NCI-H2029 treated with DMSO at 0.1 percent for 48 hours (cell line): ENCODE measurements at places on chromosomes 2 and 18.

- no peak for DNase-seq
Observed at GRCh38 chr2:179331061-179331460, 66.4 kb upstream of the SESTD1 start.

GRCh38 chr2:222052934-222053367 lies 245.8 kb downstream of the PAX3 start:
- no peak for DNase-seq

- DNase-seq: no peak
Observed at GRCh38 chr2:222248818-222249217, 50.0 kb downstream of the PAX3 start.

DNA sequence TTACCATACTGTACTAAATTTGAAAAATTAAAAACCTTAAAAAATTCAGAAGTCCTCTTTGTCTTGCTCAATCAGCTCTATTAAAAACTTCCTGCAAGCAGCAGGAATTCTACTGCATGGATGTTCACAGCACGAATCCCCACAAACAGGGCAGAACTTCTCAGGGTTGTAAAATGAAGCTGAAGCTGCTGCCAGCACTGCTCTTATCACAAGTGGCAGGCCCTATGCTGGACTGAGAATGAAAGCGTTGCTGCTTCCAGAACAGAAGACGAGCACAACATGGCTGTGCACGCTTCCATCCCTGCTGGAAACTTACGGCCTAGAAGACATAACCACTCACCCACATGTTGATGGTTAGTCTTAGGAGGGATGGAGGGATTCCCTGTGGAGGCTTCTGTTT lies 134.0 kb downstream of the RAB3GAP1 start:
- DNase-seq: no peak

GRCh38 chr18:58116818-58117217 lies 72.8 kb downstream of the NEDD4L start:
- no peak for DNase-seq

DNA sequence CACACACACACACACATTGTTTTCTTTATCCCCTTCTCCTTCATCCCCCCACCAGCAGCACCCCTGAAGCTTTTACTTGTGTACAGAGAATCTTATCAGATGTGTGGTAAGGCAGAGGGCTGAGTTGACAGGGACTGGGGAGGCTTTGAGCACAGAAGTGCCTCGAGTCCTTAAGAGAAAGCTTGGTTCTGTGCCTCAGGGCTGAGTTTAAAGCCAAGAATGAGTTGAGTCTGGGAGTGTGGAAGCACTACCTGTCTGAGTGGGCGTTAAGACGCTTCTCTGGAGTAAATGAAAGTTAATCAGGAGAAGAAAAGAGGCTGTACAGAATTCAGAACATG lies 2.7 kb downstream of the ID2 start:
- DNase-seq: peak; percentile 53

- DNase-seq: no peak
Observed at GRCh38 chr2:182895798-182896197, 29.4 kb upstream of the FRZB start.

DNA sequence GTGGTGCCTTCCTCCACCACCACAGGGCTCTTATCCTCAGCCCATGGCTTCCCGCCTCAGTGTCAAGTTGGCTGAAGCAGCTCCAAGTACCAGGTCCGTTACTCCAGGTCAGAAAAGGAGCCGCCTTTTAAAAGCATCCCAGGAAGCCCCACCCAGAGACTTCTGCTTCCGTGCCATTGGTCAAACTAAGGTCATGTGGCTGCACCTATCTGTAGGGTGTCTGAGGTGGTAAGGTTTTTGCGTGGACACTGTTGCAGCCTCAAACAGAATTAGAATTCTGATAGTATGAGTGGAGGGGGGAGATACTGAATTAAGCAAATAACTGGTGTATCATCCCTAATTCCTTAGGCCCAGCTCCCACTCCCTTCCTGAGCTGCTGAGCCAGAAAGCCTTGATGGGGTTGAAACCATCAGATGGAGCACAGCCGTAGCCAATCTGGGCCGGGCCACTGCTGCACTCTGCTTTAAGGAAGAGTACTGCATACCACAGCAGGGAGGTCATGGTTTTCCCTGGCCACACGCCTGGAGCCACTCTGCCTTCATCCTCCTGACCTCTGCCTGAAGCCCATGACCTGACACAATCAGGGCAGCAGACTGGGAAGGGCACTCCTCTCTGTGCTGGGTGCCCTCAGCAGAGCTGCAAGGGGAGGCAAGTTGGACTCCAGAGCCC lies 8.4 kb downstream of the TMEM247 start:
- no peak for DNase-seq

GRCh38 chr18:40222776-40223175 lies 1732.3 kb upstream of the PIK3C3 start:
- no peak for DNase-seq

GRCh38 chr2:81148323-81148722 lies 843.8 kb upstream of the LRRTM1 start:
- DNase-seq: no peak

GRCh38 chr2:126749537-126749936 lies 93.6 kb downstream of the GYPC start:
- DNase-seq: no peak

DNA sequence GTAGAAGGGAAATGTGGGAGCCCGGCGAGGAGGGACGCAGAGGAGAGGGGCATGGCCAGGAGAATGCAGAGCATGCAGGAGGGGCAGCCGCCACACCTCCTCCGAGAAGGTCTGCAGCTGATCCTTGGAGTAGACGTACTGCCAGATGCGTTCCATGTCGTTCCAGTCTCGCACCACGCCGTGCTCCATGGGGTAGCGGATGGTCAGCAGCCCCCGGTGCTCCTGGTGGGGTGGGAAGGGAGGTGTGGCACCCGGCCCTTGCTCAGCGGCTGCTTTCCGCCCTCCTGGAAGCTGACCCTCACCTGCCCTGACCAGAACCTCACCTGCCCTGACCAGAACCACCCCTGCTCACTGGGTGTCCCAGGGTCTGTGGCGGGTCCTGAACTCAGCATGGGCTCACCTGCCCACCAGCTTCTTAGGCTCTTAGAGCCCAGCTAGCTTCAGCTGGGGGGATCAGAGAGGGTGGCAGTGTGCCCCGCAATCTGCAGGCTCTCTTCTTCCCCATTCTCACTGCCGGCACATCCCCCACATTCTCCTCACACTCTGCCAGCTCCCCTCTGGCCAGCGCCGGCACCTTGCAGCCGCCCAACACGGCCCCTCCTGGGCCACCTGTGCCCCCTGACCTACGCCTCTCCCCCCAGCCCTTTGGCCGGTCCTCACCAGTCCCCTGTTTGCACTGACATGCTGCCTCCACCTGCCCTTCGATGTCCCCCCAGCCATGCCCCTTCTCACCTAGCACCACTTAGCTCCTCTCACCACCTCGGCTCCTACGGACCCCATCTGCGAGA lies 4.4 kb downstream of the ACTR1B start:
- DNase-seq: no peak

DNA sequence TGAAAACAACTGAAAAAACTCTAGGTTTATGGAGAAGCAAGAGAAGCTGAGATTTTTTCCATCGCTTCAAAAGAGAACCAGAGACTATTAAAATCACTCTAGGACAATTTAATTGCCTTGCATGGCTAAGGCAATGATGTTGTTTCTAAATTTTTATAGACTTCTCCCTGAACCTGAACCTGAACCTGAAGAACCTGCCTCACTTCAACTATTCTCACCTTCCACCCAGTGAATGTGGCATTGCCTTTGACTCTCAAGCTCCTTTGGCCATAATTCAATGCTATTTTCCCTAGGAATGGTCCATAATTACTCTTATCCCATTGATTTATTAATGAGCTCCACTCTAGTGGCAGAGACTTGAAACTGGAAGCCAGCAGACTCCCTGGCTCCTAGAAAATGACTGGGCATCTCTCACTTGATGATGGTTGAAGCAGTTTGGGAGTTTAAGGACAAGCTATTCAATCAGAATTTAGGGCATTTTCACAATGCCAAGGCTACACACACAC lies 303.8 kb upstream of the UBE2E3 start:
- DNase-seq: no peak

DNA sequence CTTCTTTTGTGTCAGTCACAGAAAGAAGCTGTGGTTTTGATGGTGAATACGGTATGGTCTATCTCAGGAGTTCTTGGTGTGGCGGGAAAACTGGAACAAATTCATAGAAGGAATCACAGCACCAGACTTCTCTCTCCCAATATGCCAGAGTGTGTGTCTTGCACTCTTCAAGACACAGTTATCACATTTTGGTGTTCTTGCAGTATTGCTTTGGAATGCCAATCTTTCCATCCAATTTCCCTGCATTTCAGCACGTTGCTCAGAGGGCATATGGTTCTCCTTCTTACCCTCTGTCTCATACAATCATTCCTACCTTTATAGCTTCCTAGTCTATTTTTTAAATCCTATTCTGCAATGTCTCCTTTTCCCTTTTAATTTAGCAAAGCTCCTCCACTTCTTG lies 216.3 kb downstream of the TMEM182 start:
- no peak for DNase-seq

DNA sequence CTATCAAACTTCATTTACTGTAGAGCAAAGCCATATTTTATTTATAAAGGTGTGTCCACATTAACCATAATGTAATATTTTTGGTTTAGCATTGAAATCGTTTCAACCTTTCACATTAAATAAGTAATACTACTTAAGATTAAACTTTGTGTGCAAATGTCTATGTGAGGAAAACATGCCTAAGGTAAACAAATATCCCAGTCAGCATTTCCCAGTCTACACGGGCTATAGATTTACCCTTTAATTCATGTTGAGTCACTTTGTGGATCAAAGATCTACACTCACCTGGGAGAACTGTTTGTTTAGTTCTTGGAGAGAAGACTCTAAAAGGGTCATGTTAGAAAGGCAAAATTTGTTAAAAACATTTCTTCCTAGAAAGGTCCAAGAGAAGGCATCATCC lies 89.1 kb downstream of the ABCA12 start:
- DNase-seq: no peak

- DNase-seq: no peak
Observed at GRCh38 chr2:141522048-141522447, 608.8 kb downstream of the LRP1B start.

- no peak for DNase-seq
Observed at GRCh38 chr2:13227578-13227977, 510.8 kb downstream of the TRIB2 start.

- no peak for DNase-seq
Observed at GRCh38 chr2:157508676-157509075, 64.8 kb upstream of the CYTIP start.

DNA sequence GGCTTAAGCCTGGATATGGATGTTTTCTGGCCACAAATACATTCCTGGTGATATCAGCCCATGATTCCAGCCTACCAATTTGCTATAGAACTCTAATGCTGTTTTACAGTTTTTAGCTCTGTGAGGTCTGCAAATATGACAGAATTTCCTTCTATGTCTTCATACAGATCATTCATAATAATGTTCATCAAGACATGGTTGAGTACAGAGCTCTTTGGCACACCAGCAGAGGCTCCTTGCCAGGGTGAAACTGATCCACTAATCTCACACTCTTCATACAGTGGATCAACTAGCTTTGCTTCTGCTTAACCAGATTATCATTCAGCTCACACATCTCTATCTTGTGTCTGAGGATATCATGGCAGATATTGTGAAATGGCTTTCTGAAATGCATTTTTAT lies 672.1 kb downstream of the STK39 start:
- no peak for DNase-seq

GRCh38 chr2:218664653-218665052 lies 5.2 kb downstream of the BCS1L start:
- no peak for DNase-seq
